ENCODE measurements at places on chromosomes 2 and 18.

GRCh38 chr2:26086779-26087178, 52.9 kb downstream of the RAB10 start:
- no peak for DNase-seq

- no peak for DNase-seq
Observed at GRCh38 chr2:208024091-208024490, 1.2 kb downstream of the PLEKHM3 start.

DNA sequence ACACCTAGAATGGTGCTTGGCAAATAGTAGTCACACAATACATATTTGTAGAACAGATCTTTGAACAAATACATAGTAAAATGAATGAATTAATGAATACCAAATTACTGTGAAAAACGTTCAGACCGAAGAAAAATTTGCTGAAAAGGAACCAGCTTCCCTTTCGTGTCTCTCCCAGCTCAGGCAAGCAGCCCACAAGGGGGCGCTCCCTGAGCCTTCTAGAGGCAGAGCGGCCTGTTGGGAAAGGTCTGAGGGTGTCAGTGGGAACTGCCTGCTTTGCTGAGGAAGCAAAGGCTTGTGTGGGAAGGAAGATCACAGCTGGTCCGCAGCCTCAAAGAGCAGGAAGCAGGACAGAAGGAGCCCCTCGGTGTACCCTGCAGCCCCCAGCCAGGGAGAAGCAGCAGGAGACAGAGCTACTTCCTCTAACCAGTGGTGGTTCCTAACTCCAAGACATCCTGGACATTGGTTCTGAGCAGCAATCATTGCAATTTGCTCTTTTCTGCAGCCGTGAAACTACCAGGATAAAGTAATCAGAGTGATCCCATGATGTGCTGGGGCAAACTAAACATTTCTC, 231.1 kb downstream of the ANKRD30B start:
- no peak for DNase-seq

DNA sequence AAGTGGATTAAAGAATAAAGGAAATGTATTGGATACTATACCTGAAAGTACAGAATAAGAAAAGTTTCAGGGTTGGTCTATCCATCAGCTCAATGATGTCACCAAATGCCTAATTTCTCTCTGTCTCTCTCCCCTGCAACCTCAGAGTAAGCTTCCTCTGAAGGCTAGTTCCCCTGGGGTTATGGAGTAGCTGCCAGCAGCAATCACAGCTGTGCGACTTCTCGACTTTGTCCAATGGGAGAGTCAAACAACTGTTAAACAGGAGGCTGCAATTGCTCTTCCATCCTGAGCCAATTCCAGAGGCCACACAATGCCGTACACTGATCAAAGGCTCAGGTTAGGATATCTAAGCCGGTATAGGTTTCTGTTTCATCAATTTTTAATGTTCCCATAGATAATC, 95.3 kb upstream of the FANCL start:
- no peak for DNase-seq
